ENCODE measurements at places on chromosomes 11 and 22.

DNA sequence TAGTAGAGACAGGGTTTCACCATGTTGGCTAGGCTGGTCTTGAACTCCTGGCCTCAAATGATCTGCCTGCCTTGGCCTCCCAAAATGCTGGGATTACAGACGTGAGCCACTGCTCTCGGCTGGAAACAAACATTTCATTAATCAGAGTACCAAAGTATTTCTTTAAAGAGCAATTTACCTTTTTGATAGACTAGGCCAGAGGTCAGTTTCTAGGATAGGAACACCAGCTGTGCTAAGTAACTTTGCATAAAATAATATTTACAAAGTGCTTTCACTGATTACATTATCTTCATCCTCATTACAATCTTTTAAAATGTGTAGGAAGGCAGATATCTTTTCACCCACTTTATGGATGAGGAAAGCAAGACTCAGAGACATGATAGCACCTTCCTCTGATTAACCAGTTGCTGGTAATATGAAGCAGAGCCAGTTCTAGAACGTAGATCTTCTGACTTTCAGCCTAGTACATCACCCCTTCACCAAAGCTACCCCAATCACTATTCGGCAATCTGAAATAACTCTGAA is 355.2 kb downstream of the SOX6 start:
- DNase-seq = no peak

GRCh38 chr22:45868571-45869339 is 108.2 kb downstream of the WNT7B start:
- no peak for DNase-seq

GRCh38 chr11:96035740-96036078 is 111.8 kb upstream of the MTMR2 start:
- DNase-seq = no peak

- no peak for DNase-seq
These were observed 40.4 kb upstream of the ADORA2A start for GRCh38 chr22:24386937-24387471.

- no peak for DNase-seq
These were observed 303.0 kb downstream of the ST3GAL4 start for GRCh38 chr11:126658306-126659056.

- DNase-seq = no peak
These were observed 11.1 kb downstream of the MICAL2 start for GRCh38 chr11:12121517-12121916.

GRCh38 chr11:94757037-94757735 is 11.0 kb upstream of the AMOTL1 start:
- no peak for DNase-seq

DNA sequence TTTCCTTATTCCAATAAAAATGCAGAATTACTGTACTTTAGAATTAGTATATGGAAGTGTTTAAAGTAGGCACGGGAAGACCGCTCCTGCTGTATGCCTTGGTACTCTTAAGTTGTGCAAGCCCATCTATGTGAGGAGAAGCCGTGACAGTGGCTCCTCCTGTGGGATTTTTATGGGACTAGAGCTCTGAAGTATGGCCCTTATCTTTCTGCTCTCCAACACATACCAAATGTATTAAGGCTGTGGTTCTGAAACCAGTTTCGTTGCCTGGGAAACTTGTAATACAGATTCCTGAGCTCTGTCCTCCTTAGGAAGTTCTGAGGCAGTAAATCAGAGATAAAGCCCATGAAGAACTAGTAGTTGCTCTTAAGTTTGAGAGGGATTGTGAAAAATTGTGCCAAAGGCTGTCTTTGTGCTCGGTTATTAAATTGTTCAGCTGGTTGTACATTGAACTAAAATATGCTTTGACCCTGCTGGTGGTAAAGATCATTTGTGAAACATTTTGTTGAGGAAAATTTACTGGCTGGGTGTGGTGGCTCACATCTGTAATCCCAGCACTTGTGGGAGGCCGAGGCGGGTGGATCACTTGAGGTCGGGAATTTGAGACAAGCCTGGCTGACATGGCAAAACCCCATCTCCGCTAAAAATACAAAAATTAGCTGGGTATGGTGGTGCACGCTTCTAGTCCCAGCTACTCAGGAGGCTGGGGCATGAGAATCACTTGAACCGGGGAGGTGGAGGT is 29.3 kb downstream of the RTN3 start:
- DNase-seq = no peak

DNA sequence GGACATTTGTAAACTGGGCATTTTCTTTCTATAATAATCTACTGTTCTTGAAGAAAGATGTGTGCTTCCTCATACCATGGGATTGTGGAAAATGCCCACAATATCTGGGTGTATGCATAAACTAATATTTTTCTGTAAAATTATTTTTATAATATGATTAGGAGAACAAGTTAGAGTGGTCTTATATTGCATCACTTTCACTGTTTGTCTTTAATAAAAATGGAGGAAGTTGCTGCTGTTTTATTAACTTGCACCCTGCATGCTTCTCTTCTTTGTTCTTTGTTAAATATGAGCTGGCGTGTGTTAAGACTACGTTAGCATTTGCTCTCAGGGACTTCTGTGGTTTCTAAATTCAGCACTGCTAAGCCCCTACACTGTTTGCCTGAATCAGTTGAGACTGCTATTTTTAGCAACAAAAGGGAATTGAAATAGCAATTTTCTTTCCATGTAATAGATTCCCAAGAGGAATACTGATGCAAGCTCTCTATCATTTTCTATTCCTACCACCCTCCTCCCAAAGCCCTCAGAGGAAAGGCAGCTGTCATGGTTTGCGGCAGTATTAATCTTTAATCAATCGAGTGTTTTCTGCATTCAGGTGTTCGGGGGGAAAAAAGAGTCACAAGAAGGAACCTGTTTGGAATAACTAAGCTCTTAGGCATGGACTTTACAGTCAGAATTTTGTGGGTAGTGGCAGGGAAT is 56.1 kb downstream of the HSD17B12 start:
- no peak for DNase-seq

GRCh38 chr22:36180038-36180880 is 19.7 kb upstream of the APOL3 start:
- DNase-seq = peak; percentile 73

DNA sequence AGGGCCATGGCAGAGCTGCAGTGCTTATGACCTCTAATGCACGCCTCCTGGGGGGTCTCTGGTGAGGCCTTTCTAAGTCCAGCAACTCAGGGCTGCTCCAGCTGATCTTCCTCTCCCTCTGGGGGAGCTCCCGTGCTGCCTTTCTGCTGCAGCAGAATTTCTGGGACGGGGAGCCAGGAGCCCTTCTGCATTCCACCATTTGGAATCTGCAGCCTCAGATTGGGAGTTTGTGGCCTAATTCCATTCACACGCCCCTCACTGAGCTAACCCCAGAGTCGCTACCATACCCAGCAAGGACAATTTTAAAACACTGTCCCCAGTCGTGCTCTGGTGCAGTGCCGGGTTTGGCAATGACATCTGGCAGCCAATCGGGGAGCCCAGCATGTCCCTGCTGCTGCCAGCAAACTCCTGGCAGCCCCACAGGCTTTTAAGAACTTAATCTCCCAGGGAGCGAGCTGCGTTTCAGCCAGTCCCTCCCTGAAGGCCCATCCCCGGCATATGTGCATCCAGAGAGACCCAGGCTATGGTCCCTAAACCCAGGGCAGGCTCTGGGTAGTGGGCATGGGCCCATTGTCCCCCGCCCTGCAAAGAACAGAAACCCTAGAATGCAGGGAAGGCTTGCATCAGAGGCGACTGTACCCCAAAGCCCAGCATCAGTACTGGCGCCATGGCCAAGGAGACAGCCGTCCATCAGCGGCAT is 4.7 kb downstream of the SHANK2 start:
- DNase-seq = no peak

DNA sequence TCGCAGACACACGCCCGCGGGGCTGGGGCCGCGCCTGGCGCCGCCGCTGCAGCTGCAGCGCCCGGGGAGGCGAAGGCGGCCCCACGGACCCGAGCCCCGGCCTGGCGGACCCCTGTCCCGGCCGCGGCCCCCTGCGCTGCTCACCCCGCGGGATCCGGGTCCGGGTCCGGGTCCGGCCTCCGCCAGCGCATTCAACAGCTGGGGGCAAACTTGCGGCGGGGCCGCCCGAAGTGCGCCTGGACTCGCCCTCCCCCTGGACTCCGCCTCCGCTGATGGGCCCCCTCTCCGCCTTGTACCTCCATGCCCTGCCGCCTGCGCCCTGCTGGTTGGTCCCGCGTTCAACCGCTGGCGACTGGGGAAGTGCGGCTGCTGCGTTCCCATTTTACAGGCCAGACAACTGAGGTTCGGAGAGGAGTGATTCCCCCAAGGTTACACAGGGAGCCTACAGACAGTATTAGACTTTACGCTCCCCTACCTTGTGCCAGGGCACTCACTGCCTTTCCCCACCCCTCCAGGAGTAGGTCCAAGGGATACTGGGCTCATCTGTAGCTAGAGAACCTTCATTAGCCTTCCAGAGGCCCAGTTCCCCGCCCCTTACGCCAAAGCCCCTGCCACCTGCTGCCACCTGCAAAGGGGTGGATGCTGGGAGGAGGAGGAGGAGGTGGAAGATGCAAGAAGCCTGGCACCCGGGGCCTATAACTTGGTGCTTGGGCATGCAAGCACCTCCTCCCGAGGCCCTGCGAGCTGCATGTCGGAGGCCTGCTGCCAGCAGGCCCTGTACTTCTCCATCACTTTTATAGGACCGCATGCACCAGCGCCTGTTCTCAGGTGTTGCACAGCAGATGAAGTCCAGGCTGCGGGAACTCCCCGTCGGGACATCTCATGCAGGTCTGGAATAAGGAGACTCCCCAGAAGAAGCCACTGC is 694 bp upstream of the ELFN2 start:
- no peak for DNase-seq

- DNase-seq = no peak
These were observed 414.1 kb upstream of the DDI1 start for GRCh38 chr11:103622296-103622695.

- no peak for DNase-seq
These were observed 138.9 kb upstream of the MTNR1B start for GRCh38 chr11:92830377-92831155.

GRCh38 chr11:60937144-60937527 is 12.9 kb downstream of the TMEM132A start:
- no peak for DNase-seq

DNA sequence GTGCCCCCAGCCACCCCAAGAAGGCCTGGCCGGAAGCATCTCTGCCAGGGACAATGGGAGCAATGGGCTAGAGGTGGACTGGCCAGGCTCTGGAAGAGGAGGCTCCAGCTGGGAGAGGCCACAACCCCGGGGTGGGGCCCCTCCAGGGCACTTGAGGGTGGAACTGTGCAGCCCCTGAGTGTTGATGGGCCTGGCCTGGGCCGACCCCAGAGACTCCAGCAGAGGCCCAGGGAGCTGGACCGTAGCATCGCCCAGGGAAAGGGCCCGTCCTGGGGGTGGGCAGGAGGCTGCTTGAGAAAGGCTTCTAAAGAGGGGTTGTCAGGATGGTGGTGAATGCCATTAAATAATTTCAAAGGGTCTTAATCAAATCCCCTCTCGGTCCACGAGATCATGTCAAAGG is 30.4 kb downstream of the CDKN1C start:
- no peak for DNase-seq

GRCh38 chr22:20249797-20250354 is 18.2 kb downstream of the RTN4R start:
- DNase-seq = no peak

DNA sequence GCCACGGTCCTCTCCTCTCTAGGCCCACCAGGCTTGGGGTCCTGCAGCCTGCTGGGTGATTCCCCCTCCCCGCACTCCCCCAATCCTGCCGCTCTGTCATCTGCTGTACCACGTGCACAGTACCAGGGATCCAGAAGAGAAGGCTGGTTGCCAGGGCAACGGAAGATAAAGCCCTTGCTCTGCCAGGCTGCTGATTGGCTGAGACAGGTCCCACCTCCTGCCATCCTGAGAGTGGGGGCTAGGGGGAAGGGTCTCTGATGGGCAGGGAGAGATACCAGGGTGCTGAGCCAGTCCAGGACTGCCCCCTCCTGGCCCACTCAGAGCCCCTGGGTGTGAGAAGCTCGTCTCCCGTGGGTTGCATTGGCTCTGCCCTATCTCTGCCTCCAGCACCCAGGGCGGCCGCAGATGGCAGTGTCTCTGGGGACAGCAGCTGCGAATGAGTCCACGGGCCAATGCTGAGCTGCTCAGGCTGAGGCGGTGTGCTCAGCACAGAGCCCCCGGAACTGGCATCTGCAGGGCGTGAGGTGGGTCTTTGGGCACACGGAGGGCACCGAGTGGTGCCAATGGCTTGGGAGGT is at the start of gene SMIM45:
Gene SMIM45, plus strand, starts transcription at position 253 of the 577 bp plus-strand sequence.
- DNase-seq = no peak

DNA sequence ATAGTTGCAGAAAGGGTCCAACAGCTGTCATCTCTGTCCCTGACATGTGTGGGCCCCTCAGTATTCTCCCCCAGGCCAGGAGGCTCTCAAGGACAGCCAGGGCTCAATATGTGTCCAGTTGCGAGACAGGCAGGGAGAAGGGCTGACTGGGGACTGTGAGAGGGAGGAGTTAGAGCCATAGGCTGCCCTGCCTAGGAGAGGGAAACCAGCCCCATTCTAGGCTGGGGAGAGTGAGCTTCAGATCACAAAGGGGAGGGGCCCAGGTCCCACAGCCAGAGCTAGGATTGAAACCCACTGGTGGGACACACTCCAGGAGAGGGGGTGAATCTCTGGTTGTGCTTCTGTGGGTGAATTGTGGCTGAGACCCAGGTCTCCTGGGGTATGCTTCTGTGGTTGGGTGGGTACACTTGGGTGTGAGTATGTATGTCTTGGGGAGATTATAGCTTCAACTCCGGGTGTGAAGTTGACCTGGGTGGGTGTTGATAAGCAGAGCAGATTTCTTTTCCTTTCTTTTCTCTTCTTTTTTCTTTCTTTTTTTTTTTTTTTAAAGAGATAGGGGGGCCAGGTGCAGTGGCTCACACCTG is 2.1 kb upstream of the CARNS1 start:
- no peak for DNase-seq

DNA sequence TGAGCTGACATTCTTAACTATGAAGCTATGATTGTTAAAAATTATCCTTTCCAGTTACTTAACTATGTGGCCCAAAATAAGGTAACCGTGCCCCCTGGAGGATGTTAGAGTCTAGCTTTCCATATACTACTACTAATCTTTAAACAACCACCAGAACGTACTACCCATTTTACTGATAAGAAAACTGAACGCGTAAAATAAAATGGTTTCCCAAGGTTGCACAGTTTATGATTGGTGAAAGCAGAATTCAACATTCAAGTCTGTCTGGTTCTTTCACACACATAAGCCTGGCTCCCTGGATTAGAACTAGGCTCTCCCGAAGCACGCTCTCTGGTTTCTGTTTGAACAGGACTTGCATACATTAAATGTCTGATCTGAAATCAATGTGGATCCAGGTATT is 437.8 kb upstream of the CCDC90B start:
- DNase-seq = no peak

DNA sequence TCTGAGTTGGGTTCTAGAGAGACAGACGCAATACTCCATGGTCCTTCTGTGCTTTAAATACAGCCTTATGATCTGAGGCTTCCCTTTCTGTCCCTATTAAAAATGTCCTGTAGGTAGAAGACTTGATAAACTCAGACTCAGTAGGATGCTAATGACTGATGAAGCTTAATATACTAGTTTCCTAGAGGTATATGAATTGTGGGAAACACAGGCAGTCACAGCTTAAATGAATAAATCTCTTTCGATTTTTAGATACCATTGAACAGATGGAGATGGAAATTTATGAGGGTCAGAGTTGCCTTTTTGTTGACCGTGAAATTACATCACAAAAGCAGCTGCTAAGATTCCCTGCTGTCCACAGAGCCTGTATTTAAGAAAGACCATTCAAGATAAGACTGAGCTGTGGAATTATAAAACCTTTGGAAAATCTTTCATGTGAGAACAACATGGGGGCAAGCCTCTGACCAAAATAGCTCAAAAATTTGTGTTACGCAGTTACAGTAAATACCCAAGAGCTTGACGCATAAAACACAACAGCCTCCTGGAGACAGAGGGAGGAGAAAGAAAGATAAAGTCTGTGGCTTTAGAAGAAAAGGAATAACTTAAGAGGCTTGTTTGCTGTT is 172.3 kb downstream of the AASDHPPT start:
- no peak for DNase-seq
